ENCODE measurements at places on chromosomes 11 and 22. TPM values are rescaled to one million over a fixed set of nuclear protein-coding genes. Genes with fewer than 3 reads are reported as not detected.
A peak's percentile ranks its signal among the peaks of the same experiment; 100 is the strongest.

IGF2 gene
- not detected for total RNA-seq

MCAM gene
- 377 TPM for total RNA-seq

FDXACB1 gene
- total RNA-seq, result 7.0 TPM

HEPN1 gene
- 0.05 TPM for total RNA-seq

CLNS1A gene
- 387 TPM for total RNA-seq

IFITM10 gene
- 0.47 TPM for total RNA-seq

SERHL2 gene
- total RNA-seq, result 0.63 TPM

NLRP14 gene
- total RNA-seq, result not detected

WNT7B gene
- 15.0 TPM for total RNA-seq

OR51E1 gene
- total RNA-seq, result not detected

GUCY1A2 gene
- 0.27 TPM for total RNA-seq

SVIP gene
- total RNA-seq, result 20.7 TPM

SPTBN2 gene
- 79.1 TPM for total RNA-seq

OR2AG1 gene
- not detected for total RNA-seq

PRRG4 gene
- total RNA-seq, result 0.33 TPM

MYBPC3 gene
- not detected for total RNA-seq

MS4A6A gene
- total RNA-seq, result not detected

DNA sequence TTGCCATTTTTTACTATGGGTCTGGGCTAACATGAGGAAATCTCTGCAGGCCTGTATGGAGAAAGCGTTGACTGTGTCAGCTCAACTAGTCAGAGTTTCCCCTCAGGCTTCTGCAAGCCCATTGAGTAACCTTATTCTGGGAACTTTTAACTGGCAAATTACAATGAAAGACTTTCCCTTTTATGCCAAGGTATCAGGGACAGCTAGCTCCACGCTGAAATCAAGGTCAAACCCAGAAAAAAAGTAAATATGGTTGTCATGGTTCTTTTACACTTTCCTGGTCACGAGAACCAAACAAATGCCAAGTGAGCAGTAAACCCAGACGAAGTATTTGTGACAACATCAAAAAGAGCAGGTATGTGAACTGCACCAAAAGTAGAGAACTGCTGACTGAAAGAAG, 13.8 kb downstream of the OSBP start:
- DNase-seq, result no peak

- DNase-seq, result no peak
These were observed 60.1 kb downstream of the FBLN1 start for GRCh38 chr22:45562537-45563361.

- no peak for DNase-seq
These were observed 6.0 kb upstream of the PAX6 start for GRCh38 chr11:31817054-31817620.

DNA sequence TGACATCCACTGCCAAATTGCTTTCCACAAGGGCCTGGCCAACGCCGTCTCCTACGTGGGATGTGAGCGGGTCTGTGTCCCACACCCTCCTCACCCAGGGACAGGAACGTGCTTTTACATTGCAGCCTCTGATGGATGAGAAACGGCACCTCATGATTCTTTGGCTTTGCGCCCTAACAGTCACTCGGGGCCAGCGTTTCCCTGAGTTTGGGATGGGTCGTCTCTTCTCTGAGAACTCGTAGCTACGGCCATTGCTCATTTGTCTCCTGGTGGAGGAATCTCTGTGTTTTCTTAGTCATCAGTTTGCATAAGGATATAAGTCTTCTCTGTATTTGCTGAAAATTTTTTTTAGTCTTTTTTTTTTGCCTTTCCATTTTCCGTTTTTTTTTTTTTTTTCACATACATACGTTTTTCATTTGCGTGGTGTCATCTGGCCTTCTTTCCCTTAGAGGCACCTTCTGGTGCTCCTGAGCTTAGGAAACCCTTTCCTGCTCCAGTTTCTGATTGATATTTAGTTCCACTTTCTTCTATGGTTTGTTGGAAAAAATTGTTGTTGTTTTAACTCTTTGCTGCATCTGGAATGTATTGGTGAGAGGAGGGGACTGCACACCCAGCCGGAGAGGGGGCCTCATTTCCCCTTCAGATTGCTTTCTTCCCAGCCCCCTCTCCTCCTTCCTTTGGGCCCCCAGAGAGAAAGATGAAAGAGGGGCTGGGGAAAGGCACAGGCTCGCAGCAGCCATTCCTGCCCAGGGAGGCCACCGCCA, 12.0 kb downstream of the TNNT3 start:
- no peak for DNase-seq

GRCh38 chr22:49155039-49155769, 672.5 kb downstream of the BRD1 start:
- no peak for DNase-seq

GRCh38 chr11:111205632-111206385, 39.7 kb upstream of the POU2AF2 start:
- DNase-seq, result no peak

DNA sequence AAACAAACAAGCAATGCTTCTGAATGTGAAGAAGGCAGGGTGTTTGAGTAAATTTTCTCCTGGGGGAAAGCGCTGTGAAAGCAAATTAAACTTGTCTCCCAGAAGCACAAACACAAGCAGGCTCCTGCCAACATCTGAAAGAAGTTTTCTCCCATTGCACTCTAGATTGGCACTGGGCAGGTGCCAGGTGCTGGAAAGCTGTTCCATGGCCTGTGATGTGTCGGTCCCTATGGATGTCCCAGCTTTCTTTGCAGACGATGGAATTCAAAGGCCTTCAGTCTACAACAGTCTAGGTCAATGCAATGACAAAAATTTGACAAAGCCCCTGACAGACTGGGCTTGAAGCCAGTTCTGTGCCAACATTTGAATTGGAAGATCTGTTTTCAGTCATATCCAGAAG, 246.1 kb upstream of the NARS2 start:
- DNase-seq, result no peak

GRCh38 chr11:63939397-63939891, 642 bp downstream of the NAA40 start:
- no peak for DNase-seq

DNA sequence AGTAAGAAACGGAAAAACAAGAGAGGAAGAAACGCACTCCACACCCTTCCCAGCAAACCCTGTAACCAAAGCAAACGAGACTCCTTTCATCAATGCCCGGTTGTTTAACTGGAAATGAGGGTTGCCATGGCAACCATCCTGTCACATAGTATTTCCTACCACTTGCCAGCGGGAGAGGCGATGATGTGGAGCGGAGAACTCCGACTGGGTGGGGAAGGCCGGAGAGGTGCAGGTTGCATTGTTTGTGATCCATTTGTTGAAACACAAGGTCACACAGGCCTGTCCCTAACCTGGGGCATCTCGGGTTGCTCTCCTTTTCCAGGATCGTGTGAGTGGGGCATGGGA, 609.9 kb downstream of the BUD13 start:
- peak; percentile 15 for DNase-seq

DNA sequence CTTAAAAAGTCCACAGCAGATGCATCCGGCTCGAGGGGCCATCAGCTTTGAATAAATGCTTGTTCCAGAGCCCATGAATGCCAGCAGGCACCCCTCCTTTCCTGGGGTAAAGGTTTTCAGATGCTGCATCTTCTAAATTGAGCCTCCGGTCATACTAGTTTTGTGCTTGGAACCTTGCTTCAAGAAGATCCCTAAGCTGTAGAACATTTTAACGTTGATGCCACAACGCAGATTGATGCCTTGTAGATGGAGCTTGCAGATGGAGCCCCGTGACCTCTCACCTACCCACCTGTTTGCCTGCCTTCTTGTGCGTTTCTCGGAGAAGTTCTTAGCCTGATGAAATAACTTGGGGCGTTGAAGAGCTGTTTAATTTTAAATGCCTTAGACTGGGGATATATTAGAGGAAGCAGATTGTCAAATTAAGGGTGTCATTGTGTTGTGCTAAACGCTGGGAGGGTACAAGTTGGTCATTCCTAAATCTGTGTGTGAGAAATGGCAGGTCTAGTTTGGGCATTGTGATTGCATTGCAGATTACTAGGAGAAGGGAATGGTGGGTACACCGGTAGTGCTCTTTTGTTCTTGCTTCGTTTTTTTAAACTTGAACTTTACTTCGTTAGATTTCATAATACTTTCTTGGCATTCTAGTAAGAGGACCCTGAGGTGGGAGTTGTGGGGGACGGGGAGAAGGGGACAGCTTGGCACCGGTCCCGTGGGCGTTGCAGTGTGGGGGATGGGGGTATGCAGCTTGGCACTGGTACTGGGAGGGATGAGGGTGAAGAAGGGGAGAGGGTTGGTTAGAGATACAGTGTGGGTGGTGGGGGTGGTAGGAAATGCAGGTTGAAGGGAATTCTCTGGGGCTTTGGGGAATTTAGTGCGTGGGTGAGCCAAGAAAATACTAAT, 1.9 kb downstream of the NEAT1 start:
- DNase-seq, result peak; percentile 63

DNA sequence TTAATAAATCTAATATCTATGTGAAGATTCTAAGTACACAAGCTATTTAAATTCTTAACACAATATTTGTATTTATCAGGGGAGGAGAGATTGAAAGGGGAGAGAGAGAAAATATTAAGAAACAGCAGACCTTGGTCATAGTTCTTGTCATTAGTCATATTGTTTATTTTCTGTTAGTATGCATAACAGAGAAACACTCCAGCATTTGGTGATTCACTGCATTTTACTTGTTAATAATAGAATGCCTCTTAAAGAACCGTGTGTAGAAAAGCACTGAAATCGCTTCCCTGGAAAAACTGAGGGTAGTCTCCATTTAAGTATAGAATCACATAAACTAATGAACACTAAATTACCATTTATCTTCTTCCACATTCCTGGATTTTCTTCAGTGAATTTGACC, 122.7 kb upstream of the TRPC6 start:
- DNase-seq, result no peak

DNA sequence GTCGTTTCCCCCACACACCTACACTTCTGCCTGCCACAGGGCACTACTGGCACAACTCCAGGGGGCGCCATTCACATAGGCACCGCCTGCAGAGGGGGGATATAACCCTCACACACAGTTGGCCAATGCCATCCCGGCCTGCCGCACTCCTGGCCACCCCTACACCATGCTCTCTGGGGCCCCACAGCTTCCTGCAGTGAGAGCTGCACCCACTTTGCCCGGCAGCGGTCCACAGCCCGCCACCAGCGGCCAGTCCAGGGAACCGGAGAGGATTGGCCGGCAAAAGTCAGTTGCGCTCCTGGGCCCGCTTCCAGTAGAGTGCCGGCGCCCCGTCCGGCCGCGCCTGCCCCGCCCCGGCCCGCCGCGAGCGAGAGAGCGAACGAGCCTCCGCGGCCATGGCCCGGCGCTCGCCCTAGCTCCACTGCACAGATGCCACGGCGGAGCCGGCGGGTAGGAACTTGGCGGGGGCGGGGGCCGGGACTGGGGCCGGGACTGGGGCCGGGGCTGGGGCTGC, 25.6 kb upstream of the SUSD2 start:
- peak; percentile 68 for DNase-seq

DNA sequence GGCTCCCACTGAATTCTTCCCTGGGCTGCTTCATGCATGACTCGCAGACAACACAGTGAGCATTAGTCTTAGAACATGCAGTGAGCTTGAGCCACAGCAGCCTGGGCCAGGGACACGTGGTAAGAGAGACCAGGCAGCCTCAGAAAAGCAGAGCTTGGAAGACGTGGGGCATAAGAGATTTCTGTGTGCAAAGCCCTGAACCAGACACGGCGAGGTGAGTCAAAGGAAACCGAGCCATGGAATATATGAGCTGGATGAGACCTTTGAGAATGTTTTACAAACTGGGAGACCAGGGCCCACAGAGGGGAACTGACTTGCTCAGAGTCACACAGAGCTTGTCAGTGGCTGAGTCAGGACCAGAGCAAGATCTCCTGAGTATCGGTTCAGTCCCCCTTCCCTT, 8.5 kb upstream of the FXYD6 start:
- no peak for DNase-seq

GRCh38 chr11:8227156-8228152, 36.2 kb downstream of the LMO1 start:
- no peak for DNase-seq

GRCh38 chr11:69704508-69705253, 859 bp upstream of the FGF19 start:
- DNase-seq, result no peak

DNA sequence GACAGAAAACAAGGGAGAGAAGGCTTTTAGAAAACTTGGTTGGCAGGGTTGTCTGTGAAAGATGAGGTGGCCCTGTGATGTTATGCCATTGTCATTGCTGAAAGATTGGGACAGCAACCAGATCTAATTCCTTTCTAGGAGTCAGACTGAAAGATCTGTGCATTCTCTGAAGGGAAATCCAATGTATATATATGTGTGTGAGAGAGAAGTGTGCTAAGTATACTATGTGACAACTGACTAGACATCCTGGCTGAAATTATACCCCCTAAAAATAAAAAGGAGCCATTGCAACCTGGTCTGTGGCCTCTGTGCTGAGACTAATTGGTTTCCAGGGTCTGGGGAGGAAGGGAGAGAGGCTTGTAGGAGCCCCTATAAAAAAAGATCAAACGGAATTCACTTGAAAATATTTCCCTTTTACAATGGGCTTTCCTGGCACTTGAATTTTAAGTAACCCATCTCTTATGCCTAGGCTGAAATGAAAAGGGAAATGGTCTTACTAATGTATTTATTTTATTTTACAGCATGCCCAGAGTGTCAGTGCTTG, 1.2 kb upstream of the MPPED2 start:
- DNase-seq, result no peak

- DNase-seq, result no peak
These were observed 15.8 kb upstream of the ZC3H12C start for GRCh38 chr11:110077346-110077745.

- no peak for DNase-seq
These were observed 376.7 kb upstream of the DDI1 start for GRCh38 chr11:103659743-103660142.

- DNase-seq, result no peak
These were observed 60.6 kb upstream of the HSD17B12 start for GRCh38 chr11:43619863-43620505.

DNA sequence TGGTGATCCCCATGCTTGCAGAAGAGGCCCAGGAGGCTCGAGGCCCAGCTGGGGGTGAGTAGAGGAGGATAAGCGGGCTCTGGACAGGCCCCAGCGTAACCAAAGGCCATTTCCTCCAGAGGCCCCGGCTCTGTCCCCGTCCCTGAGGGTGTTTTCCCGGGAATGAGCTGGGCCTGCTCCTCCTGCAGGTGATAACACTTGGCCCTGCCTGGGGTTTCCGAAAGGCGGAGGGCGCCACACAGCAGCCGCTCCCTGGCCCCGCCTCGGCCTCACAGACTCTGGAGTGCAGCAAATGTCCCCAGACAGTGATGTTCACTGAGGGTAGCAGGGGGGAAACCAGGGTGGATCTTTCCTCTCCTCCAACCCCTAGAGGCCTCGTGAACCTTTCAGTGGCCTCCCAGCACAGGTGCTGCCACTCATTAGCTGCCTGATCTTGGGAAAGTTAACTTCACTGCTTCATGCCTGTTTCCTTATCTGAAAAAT, 10.5 kb upstream of the MGAT3 start:
- no peak for DNase-seq

GRCh38 chr11:73152086-73152853, 10.2 kb upstream of the FCHSD2 start:
- DNase-seq, result no peak

GRCh38 chr11:93020248-93021046, 51.0 kb downstream of the MTNR1B start:
- peak; percentile 80 for DNase-seq
